ENCODE measurements at places on chromosomes 12 and 14.

- DNase-seq, result no peak
Measured at GRCh38 chr12:93015871-93016751, 87.0 kb upstream of the EEA1 start.

DNA sequence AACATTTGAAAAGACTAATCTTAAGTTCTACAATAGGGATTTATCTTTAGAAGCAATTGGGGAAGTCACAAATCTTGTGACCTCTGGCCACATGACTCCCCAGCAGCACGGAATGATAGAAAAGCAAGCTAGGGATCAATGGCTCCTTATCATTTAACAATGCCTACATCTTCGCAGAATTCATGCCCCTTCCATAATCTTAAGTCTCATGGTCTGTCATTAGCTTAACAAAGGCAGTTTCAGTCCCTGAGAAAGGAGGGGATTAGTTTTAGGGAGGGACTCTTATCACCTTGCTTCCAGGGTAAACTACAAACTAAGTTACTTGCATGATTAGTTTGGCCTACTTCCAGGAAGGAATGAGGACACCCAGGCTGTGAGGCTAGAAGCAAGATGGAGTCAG, 486.0 kb downstream of the RMST start:
- DNase-seq, result no peak

DNA sequence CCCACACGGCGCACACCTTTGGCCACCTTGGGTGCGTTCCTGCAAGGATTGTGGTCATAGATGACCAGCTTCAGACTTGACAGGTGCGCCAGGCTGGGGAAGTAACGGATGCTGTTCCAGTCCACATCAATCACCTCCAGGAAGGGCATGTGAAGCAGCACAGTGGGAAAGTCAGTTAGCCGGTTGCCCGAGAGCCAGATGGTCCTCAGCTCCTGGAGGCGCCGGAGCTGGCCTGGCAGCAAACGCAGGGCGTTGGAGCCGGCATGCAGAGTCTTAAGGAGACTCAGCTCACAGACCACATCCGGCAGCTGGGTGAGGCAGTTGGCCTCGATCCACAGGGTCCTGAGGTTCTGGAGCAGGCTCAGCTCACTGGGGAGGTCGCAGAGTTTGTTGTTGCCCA, 581 bp downstream of the LRRC10 start:
- DNase-seq, result no peak

- DNase-seq, result no peak
Measured at GRCh38 chr14:105294142-105294597, 6.6 kb downstream of the BRF1 start.

DNA sequence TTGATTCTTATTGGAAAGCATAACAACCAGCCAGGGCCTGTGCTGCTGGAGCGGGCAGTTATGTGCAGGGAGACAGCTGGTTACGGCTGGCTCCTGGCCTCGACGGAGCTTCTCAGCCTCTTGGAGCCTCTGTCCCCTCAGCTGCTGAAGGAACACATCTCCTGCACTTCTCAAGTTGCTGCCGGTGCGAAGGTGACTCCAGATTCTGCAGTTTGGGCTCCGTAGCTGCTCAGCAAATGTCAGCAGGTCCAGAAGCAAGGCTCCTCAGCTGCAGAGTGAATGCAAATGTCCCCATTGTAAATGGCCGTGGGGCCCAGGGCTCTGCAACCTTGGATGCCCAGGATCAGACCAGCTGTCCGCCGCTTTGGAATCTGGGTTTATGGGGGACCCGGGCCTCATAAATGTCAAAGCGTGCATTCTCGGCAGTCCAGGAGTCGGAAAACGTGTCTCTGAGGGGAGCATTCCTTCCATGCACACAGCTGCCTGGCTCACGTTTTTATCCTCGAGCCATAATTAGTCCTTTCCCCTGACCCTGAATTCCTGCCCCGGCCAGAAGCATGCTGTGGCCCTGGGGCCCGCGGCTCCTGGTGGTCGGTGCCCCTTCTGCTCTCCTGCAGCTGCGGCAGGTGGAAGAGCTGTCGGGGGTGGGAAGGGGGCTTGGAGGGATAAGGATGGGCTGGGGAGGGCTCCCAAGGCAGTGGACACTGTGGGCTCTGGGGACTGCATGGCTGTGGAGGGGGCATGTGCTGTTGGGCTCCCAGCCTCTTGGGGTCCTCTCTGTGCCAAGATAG, 106.0 kb downstream of the KIF26A start:
- DNase-seq, result no peak

GRCh38 chr14:86613126-86613525, 1083.2 kb downstream of the FLRT2 start:
- DNase-seq, result no peak

- no peak for DNase-seq
Measured at GRCh38 chr12:76208129-76208528, 123.6 kb upstream of the NAP1L1 start.

GRCh38 chr12:262817-263216, at the start of gene SLC6A13:
Gene SLC6A13, minus strand, starts transcription at chr12:262836. Its CDS starts 2,784 bp downstream, at chr12:260052.
- DNase-seq, result no peak

GRCh38 chr14:96304956-96305355, 48.9 kb downstream of the BDKRB1 start:
- no peak for DNase-seq

DNA sequence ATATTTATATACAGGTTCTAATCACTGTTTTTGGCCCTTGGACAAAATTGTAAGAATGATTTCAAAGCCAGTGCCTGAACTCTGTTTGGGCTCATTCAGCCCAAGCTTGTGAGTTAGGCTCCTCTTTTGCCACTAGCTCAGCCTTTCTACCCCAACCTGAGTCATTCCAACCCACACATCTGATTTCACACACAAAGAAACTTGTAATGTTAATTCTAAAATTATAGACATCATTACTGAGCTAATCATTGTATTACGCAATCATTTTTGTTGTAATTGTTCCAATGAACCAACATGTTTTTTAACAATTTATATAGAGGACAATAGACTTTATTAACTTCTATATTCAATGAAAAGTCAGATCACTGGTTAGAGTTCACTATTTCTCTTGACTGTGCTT, 441.1 kb downstream of the ETNK1 start:
- DNase-seq, result no peak

- no peak for DNase-seq
Measured at GRCh38 chr12:14326699-14327098, 38.8 kb upstream of the ATF7IP start.

DNA sequence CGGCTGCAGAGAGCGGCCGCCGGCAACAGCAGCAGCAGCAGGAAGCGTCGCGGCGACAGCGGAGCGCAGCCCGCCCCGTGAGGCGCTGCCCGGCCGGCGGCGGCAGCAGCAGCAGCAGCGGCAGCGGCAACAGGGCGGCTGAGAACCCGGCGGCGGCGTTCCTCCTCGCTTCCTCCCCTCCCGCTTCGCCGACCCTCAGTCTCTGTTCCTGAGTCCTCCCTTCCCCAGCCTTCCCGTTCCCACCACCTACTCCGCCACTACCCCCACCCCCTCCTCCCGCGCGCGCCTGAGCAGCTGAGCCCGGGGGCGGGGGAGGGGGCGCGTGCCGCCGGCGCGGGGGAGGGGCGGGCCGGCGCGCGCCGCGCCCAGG, 310 bp downstream of the BICDL1 start:
- no peak for DNase-seq

- no peak for DNase-seq
Measured at GRCh38 chr12:131963381-131963780, 13.6 kb downstream of the EP400 start.

GRCh38 chr12:14984036-14984435, 11.2 kb downstream of the PDE6H start:
- DNase-seq, result no peak

DNA sequence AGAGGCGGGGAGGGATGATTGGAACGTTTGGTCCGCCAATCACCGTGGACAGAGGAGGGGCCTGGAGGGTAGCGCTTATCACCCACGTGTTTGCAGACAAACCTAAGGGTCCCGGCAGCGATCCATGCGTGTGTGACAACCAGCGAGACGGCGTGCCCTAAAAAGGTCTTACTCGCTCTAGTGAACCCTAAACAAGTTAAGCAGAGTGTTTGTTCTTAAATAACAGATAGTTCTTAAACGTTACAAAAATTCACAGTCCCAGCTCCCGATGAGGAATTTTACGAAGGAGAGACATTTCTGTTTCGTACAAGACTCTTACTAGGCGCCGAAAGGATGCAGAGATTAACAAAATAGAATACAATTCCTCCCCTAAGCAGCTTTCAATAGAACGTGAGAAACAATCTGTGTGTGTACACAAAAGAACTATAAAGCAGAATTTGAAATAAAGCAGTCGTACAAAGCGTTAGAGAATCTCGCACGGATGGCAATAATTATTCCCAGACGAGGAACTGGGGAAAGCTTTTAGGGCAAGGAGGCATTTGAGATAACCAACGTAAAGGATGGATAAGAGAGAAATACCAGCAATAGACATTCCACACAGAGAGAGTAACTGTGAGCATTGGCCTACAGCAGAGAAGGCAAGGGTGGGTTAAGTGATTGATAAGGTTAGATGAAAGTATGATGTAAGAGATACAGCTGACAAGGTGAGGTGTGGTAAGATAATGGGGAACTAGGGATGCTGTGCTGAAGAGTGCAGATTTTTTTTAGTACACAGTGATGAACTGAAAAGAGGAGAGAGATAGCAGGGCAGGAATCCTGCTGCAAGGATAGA, 831 bp upstream of the RPS6KA5 start:
- DNase-seq, result no peak

DNA sequence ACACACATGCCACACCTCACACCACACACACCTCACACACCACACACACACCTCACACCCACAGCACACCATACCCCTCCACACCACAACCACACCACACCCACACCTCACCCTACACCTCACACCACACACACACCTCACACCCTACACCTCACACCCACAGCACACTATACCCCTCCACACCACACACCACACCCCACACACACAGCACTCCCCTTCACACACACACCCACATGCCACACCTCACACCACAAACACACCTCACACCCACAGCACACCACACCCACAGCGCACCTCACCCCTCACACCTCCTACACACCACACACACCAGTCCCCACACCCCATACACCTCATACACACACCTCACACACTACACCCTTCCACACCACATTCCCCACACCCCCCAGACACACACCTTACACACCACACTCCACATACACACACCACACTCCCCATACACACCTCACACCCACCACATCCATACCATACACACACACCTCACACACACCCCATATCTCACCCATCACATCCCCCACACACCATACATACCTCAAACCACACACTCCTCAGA, 80.0 kb downstream of the ACTN1 start:
- no peak for DNase-seq

DNA sequence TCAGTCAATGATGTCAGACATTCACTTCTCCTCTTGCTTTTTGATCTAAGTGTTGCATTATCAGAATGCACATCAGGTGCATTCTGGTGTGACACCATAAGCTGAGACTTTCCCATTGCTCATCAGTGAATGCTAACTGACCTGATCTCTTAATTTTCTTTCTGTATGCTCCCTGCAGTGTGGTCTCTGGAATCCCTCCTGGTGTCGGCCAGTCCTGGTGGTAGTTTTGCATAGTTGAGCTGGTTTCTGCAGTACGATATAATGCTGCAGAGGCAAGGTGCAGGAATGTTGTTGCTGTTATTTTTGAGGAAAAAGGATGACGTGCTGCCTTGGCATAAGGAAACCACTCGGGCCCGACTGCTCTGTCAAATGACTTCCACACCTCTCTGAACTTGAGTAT, 11.0 kb upstream of the SRP54 start:
- no peak for DNase-seq

- no peak for DNase-seq
Measured at GRCh38 chr14:35932659-35933159, 106.6 kb downstream of the BRMS1L start.

DNA sequence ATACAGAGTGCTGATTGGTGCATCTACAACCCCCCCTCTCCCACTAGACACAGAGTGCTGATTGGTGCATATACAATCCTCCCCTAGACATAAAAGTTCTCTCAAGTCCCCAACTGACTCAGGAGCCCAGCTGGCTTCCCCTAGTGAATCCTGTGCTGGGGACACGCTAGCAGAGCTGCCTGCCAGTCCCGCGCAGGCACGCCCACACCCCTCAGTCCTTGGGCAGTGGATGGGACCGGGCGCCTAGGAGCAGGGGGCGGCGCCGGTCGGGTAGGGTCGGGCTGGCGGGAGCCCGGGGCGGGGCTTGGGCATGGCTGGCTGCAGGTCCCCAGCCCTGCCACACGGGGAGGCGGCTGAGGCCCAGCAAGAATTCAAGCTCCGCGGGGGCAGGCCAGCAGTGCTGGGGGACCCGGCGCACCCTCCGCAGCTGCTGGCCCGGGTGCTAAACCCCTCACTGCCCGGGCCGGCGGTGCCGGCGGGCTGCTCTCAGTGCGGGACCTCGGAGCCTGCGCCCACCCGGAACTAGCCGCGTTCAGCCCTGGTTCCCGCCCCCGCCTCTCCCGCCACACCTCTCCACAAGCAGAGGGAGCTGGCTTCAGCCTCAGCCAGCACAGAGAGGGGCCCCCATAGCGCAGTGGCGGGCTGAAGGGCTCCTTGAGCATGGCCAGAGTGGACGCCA, 64.3 kb upstream of the DDHD1 start:
- DNase-seq, result no peak

DNA sequence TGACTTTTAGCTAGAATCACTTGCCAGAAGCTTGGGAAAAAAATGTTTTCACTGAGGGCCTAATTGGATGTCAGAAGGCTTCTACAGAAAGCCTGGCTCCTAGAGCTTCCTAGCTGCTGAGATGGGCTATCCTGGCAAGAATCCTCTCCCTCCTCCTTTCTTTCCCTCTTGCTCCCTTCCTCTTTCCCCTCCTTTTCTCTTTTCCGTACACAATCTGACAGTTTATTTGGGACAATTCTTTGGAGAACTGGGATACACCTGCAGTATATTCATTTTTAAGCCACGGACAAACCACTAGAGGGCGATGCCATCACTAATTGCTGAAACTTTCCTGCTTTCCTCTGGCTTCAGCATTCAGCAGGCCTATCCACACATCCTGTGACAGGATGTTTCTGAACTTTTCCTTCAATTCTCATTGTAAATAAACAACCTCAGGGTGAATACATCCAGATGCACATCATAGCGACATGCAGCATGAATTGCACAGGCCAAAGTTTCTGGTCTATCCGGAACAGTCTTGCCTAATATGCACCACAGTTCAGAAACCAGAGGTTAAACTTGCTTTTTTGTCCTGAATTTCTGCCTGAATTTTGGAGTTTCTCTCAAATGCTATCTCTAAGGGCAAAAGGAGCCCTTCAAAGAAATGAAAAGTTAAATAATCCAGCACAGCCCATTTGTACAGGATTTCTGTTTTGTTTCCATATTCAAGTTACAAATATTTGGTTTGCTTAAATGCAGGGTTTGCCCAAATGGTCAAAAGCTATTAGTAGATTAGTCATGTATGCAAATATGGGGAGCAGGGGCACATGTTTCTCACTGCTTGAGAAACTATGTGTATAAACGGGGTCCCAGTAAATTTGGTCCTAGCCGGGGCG, 142.8 kb downstream of the PAWR start:
- no peak for DNase-seq

GRCh38 chr14:87489196-87489819, 503.7 kb downstream of the GALC start:
- no peak for DNase-seq

GRCh38 chr12:2323532-2324255, 270.9 kb downstream of the CACNA1C start:
- no peak for DNase-seq
